ENCODE measurements at places on chromosomes 16 and 17.

DNA sequence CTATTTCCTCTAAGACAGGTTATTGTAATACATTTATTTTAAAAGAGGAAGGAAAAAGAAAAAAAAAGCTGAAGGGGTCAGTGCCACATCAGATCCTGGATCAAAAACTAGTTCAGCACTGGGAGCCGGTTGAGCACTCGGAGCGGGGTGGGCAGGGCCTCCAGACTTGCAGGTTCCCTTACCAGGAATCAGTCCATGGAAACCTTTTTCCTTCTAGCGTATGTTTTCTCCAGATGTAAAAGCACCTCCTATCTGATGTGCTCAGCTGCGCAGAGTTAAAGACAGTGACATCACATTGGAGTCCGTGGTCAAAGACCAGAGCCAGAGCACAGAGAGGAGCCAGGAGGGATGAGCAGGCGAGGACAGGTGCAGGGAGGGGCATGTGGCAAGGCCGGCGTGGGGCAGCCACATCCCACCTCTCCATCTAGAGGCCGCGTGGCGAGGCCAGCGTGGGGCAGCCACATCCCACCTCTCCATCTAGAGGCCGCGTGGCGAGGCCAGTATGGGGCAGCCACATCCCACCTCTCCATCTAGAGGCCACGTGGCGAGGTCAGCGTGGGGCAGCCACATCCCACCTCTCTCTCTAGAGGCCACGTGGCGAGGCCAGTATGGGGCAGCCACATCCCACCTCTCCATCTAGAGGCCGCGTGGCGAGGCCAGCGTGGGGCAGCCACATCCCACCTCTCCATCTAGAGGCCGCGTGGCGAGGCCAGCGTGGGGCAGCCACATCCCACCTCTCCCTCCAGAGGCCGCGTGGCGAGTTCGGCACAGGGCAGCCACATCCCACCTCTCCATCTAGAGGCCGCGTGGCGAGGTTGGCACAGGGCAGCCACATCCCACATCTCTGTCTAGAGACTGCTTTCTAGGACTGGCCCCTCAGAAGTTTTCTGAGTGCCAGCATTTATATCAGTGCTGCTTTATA lies 166.8 kb upstream of the CHMP6 start:
- DNase-seq: no peak

- no peak for DNase-seq
These were observed 73.8 kb upstream of the METRNL start for GRCh38 chr17:83005639-83006038.

GRCh38 chr16:77618951-77619350 lies 103.4 kb upstream of the NUDT7 start:
- no peak for DNase-seq

DNA sequence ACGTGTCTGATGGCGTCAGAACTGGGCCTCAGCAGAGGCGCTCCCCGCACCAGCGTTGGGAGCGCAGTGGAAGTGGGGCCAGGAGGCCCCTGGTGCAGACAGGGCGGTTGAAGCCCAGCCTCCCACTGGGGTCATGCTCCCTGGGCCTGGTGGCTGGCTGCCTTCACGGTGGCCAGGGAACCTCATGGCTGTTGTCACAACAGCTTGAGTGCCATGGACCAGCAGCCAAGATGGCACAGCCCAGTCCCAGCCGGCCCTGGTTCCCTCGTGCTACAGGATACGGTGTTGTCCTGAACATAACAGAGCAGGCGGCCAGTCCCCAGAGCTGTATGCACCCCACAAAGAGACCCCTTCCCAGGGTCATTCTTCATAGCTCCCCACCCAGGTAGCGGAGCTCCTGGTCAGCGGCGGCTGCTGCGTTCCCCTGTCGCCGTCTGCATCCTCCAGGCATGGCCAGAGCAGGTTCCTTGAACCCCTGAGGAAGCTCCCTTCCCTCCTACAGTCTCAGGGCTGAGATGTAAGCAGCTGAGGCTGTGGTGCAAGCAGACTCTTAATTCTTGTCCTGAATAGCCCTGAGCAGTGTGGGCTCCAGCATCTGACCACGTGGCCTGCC lies 29.7 kb downstream of the NME3 start:
- no peak for DNase-seq

GRCh38 chr17:7922845-7923628 lies 6.6 kb downstream of the KCNAB3 start:
- DNase-seq: peak; percentile 87

GRCh38 chr16:10877472-10877946 lies 507 bp downstream of the CIITA start:
- no peak for DNase-seq

DNA sequence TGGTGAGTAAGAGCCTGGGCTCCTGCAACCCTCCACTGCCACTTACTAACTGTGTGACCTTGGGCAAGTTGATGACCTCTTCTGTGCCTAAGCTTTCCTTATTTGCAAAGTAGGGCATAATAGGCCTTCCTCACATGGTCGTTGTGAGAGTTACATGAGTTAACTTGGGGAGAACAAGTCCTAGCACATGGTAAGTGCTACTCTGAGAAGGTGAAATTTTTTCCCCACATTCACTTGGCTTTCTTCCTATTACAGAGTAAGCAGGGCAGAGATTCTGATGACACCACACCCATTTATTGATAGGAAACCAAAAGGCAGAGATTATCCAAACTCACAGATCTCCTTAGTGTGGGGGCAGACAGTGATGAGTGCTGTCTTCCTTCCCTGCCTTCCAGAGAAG lies 1.6 kb downstream of the KCNH4 start:
- no peak for DNase-seq

GRCh38 chr17:83202002-83203000 lies 122.9 kb downstream of the METRNL start:
- no peak for DNase-seq

GRCh38 chr17:69857412-69857835 lies 217.6 kb upstream of the KCNJ16 start:
- DNase-seq: no peak

- no peak for DNase-seq
These were observed 344.4 kb downstream of the CDH13 start for GRCh38 chr16:82971126-82971525.

DNA sequence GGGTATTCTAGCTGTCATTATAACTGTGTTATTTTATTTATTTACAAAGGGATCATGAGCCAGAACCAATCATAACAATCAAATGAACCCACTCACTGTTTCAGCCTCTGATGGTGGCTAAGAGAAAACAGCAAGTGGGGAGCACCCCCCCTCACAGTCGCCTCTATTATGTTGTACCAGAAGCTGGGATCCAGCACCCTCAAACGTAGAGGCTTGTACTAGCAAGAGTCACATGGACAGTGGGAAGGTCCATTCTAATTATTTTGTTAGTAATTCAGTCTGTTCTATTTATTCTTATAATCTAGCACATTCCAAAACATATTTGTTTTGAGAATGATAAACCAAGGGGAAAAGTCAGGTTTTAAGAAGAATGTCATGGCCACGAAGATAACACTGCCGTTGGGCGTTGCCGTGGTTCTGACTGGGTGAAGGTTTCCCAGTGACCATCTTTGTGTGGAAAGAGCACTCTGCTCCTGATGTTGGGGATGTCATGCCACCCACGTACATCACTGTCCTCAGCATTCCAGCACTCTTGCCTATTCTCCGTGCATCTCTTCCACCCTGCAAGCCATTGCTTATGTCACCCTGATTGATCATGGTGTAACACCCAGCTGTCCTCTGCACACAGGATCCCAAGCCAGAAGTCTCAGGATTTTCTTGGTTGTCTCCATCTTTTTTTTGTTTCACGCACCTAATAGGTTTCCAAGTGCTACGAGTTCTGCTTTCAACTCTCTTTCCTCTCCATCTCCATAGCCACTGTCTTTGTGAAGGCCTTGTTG lies 205.8 kb downstream of the PRKCA start:
- no peak for DNase-seq

DNA sequence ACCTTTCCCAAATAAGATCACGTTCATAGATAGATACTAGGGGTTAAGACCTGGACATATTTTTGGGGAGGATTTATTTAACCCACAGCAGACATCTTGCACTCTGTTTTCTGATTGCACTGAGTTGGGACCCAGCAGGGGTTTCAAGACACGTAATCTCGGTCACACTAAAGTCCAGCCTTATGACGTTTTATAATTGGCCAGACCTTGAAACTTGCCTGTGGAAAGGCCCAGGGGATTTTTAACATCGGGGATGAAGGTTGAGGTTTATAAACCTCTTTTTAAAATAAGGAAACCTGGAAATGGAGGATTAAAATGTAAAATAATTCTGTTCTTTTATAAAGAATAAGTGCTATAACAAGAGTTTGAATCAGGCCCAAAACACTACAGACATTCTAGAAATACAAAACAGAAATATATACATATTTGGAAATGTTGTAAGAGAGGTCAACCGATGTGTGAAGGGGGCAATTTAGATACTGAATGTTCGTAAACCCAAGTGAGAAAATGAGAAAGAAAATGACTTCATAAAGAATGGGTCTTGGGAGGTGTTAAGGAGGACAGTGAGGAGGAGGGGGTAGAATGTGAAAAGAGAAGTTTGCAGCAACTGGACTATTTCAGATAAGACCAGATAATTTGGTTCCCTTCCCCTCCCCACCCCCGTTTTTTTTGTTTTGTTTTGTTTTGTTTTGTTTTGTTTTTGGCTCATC lies 61.1 kb upstream of the NOL11 start:
- DNase-seq: no peak

- no peak for DNase-seq
These were observed 9.5 kb upstream of the MSL1 start for GRCh38 chr17:40112191-40112711.

DNA sequence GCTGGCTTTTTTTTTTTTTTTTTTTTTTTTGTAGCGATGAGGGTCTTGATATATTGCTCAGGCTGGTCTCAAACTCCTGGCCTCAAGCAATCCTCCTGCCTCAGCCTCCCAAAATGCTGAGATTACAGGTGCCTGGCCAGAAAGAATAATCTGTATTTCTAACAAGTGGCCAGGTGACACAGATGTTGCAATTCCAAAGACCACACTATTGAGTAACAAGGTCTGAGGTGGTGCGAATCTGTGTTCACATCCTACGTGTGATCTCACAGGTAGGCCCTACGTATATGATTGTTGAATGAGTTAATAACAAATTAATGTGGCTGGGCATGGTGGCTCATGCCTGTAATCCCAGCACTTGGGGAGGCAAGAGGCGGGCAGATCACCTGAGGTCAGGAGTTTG lies 33.3 kb downstream of the OTOA start:
- DNase-seq: no peak

- no peak for DNase-seq
These were observed 121.3 kb upstream of the GOT2 start for GRCh38 chr16:58855291-58855863.

GRCh38 chr16:87881324-87882200 lies 12.3 kb upstream of the SLC7A5 start:
- DNase-seq: no peak

DNA sequence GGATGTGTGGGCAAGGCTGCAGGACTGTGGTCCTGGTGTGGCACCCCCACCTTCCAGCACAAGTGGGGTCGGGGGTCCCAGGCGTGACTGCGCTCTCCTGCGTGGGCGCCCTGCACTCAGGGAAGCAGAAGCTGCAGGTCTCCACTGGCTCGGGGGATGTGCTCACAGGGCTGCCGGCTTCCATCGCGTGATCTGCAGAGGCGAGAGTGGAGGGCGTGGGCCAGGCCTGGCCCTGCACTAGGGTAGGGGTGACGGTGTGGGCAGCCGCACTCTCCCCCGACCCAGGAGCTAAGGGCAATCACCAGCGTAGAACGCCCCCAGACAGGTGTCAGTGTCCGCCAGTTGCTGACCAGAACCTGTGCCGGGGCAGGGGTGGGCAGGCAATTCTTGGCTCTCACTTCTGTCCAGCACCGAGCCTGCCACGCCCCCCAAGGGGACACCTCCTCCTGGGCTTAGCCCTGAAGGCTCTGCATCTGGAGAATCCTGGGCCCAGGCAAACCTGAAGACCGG lies 32.3 kb downstream of the TNFRSF13B start:
- DNase-seq: no peak

DNA sequence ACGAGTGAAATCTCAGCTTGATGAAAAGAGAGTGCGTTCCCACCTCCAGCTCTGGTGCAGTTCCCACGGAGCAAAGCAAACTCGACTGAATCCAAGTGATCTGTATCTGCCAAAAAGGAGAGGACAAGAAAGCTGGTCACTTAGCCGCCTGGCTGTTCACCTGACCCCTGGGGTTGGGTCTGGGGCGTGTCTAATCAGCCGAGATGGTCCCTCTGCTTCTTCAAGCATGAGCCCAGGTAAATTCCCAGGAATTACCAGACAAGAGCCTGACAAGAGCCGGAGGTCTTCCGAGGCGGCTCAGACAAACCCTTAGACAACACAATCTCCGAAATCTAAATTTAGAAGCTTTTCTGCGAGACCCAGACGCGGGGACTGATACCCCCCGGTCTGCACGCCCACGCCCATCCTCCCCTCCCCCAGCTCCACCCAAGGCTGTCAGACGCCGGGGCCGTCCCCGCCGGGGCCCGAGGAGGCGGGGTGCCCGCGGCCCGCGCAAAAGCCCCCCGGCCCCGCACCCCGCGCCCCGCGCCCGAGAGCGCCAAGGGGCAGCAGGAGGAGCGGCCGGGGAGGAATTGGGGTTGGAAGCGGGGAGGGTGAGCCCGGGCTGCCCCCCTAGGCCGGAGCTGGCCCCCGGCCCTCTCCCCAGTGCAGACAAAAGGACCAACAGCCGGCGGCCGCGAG lies 674 bp downstream of the ZNF821 start:
- DNase-seq: peak; percentile 73

DNA sequence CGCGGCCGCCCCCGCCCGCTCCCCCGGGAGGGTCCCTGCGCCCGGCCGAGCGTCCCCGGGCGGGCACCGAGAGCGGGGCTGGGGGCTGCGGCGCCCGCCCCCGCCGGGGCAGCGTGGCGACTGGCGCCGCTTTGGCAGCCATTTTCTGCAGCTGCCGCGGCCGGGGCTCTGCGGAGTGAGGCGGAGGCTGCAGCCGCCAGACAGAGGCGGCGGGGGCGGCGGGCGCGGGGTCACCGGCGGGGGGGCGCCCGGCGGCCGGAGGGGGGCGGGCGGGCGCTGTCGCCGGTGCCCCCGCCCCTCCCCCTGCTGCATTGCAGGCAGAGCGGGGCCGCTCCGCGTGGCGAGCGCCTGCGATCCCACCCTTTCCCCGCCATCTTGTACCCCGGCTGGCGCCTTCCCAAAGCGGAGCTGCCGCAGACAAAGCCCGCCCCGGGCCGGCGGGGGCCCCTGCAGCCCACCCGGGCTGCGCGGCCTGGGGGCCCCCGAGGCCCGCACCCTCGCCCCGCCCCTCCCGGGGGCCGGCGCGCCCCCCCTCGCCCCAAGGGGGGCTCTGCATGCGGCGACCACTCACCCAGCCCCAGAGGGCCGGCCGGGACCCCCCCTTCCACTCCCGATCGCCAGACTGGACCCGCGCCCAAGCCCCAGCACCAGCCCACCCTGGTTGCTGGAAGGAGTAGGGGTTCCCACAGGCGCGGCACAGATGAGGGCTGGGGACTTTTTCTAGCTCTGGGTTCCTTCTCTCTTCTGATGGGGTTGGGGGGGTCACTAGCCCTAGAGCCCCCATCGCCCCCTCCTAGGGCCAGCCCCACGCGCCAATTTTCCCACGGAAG lies 16.6 kb upstream of the CBX8 start:
- no peak for DNase-seq

All from CD4-positive, alpha-beta T cell treated with Interleukin-15 for 1 hour (primary cell).